ENCODE measurements at places on chromosomes 5 and 9. TPM values are rescaled to one million over a fixed set of nuclear protein-coding genes. Genes with fewer than 3 reads are reported as not detected.
A peak's percentile ranks its signal among the peaks of the same experiment; 100 is the strongest.

GRCh38 chr9:37927132-37927531, 23.2 kb upstream of the SLC25A51 start:
- DNase-seq, result no peak

Gene PCDHB16
- total RNA-seq, result 1.1 TPM

Gene GTF3C4
- 16.3 TPM for total RNA-seq

- no peak for DNase-seq
These were observed 541.4 kb upstream of the ZNF462 start for GRCh38 chr9:106321394-106322180.

GRCh38 chr5:79876456-79876855, 114.6 kb downstream of the MTX3 start:
- no peak for DNase-seq

- DNase-seq, result no peak
These were observed 267.6 kb upstream of the IRX2 start for GRCh38 chr5:3019045-3019444.

DNA sequence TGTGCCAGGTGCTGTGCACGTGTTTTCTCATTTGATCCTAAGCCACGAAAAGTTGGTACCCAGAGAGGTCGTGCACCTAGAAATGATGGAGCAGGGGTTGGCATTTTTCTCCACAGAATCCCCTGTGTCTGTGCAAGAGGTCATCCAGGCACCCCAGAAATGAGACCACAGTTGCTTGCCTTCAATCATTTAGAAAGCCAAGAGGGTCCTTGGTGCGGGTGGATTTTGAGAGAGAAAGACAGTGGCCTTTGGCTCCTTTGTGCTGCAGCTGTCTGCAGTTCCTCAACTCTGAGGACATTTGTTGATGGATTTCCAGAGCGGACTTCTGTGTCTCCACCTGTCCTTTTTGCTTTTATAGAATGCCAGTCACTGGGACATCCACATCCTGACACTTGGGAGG, 33.8 kb upstream of the SPRY4 start:
- DNase-seq, result no peak

Gene SPATA31C1
- total RNA-seq, result not detected

Gene OR1N1
- not detected for total RNA-seq

- DNase-seq, result no peak
These were observed 9.4 kb upstream of the NFIB start for GRCh38 chr9:14323083-14323971.

DNA sequence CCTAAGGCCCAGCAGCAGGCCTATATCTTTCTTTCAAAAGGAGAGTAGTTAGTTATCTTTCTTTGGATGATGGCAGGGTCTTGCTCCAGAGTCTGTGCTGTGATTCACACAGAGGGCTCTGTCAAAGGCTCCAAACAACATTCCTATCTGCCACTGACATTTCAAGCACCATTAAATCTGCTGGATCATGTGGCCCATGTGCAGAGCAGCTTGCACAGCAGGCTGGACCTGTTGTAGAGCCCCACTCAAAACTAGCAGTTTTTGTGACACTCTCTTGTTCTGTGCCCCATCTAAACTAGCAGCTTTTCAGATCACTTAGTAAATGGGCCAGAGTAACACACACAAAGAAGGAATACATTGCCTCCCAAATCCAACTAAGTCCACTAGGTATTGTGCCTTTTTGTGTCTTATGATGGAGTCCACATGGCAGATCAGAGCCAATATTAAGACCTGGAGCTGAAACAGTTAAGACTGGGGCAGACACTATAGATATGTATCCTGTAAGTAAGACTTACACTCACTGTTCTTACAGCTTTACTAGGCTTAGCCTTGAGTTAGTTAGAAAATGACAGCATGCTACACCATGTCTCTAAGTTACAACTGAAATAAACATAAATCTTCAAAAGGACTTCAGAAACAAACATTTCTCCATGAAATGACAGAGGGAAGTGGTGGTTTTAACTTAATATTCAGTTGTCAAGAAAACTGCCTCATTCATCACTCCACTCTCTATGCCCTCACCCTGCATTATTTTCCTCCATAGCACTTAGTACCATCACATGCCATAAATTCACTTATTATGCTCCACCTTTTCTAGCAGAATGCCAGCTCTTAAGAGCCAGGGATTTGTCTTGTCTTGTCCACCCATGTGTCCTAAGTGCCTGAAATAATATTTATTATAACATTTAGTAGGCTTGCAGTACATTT, 400.9 kb downstream of the RAB3C start:
- DNase-seq, result no peak

- DNase-seq, result no peak
These were observed 120.0 kb upstream of the HAND1 start for GRCh38 chr5:154598021-154598420.

DNA sequence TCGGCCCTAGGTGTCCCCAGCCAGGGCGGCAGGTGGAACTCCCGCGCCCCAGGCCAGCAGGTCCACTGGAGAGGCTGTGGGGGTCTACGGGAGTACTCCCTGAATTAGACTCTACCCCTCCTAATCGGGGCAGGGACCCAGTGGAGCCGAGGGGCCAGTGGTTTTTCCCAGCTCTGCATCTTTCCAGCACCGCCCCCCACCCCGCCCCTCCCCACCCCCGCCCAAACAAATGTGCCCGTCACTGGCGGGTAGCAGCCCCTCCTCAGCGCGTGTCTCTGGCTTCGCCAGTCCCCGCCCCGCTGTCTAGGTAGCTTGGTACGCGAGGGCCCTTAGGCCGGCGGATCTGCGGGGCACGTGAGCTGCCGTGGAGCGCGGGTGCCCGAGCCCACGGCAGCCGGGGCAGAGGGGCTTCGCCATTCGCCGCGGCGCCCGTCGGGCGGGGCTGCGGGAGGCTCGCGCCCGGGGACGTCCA, 7.0 kb downstream of the UNC5A start:
- DNase-seq, result no peak

Gene ADRA1B
- 0.39 TPM for total RNA-seq

DNA sequence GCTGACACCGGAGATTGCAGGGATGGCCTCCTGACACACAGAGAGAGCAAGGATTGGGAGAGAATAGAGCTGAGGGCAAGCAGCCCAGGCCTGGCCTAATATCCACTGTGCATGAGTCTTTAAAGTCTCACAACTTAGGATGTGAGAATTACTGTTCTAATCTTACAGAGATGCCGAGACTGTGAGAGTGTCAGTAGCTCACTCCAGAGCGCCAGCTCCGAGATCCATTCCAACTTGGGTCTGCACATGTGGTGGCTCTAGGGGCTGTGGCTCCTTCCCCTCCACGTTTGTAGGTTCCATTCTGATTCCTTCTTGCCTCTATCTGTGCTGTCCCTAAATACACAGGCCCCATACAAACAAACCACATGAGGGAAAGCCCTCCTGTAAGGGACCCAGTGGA, 304.6 kb downstream of the MLLT3 start:
- no peak for DNase-seq

Gene EGR1
- 1.3 TPM for total RNA-seq

DNA sequence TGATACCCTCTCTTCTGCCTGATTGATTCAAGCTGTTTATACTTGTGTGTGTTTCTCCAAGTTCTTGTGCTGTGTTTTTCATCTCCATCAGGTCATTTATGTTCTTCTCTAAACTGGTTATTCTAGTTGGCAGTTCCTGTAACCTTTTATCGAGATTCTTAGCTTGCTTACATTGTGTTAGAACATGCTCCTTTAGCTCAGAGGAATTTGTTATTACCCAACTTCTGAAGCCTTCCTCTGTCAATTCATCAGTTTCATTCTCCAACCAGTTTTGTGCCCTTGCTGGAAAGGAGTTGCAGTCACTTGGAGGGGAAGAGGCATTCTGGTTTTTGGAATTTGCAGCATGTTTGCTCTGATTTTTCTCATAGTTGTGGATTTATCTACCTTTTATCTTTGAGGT, 126.2 kb upstream of the FTMT start:
- no peak for DNase-seq

GRCh38 chr9:126885131-126885641, 24.7 kb downstream of the ZBTB34 start:
- DNase-seq, result peak; percentile 37

Gene SECISBP2
- total RNA-seq, result 42.0 TPM

GRCh38 chr5:172952034-172952511, 7.2 kb upstream of the RPL26L1 start:
- no peak for DNase-seq

Gene TERT
- not detected for total RNA-seq

Gene MEGF10
- total RNA-seq, result 15.5 TPM

GRCh38 chr9:120557205-120557604, 22.8 kb downstream of the CDK5RAP2 start:
- no peak for DNase-seq

- DNase-seq, result peak; percentile 4
These were observed 150.9 kb downstream of the ADGRV1 start for GRCh38 chr5:90709323-90710155.

DNA sequence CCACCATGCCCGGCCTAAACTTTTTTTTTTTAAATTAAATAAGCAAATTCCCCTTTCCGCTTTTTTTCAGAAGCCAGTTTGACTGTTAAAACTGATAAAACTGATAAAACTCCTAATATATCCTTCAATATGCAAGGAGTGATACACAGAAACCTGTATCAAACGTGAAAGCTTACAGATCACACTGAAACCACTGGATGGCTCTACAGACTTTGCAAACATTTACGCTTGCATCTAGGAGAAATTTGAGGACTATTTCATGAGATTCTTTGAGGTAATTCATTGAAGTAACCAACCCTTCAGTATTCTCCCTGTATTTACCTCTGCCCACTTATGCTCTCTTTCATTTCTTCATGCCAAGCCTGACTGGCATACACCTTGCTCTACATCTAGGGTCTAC, 40.6 kb upstream of the CHD1 start:
- DNase-seq, result no peak
